Colonic mucosa (tissue), 4 donors: ENCODE measurements at places on chromosomes 1 and 21. TPM values are rescaled to one million over a fixed set of nuclear protein-coding genes. Genes with fewer than 3 reads are reported as not detected.

- H3K27ac ChIP-seq = no peak overlapping the region
- DNase-seq = no peak
- H3K27me3 ChIP-seq = no peaks in the 10 kb centered on the region
- H3K4me3 ChIP-seq = no peak overlapping the region
- H3K4me1 ChIP-seq = no peaks in the 10 kb centered on the region
- H3K36me3 ChIP-seq = no peaks in the 10 kb centered on the region
Measured at GRCh38 chr1:15222653-15223303, 24.2 kb upstream of the FHAD1 start.

DNA sequence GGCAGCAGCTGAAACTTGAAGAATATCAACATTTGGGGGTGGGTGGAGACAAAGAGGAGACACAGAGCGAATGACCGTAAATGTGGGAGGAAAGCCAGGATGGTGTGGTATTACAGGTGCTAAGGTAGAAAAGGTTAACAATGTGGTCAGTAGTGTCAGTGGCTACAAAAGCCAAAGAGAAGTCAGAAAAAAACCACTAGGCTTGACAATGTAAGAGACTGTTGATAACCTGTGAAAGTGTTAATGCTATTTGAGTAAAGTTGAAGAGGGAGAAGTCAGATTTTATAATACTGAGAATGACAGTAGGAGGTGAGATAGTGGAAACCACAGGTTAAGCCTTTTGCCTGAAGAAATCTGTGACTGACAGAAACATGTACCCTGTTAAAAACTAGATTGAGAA lies 120.8 kb downstream of the CLEC20A start:
- H3K36me3 ChIP-seq = no peaks in the 10 kb centered on the region
- no peaks in the 10 kb centered on the region for H3K27me3 ChIP-seq
- no peaks in the 10 kb centered on the region for H3K4me1 ChIP-seq

DNA sequence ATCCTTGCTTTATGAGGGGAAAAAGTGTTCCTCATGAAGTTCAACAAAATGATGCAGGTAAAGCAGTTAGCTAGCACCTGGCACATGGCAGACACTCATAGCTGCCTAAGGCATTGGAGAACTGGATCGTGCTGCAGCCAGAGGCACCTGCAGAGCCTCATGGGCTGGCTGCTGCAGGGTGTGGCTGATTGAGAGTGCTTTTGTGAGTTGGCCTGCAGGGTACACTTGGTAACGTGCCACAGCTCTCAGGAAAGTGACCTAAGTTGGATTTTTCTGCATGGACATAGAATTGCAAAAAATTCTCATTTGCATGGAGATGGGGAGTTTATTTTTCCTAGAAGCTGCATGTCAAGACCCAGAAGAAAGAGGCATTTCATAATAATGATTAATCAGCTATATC lies 31.6 kb upstream of the IL20 start:
- peaks cover 3% of the 10 kb centered on the region for H3K4me1 ChIP-seq
- H3K4me3 ChIP-seq = no peak overlapping the region
- no peaks in the 10 kb centered on the region for H3K36me3 ChIP-seq
- peak overlapping the region; percentile 33 for H3K27ac ChIP-seq

- no peaks in the 10 kb centered on the region for H3K27me3 ChIP-seq
- no peaks in the 10 kb centered on the region for H3K36me3 ChIP-seq
- no peak overlapping the region for H3K27ac ChIP-seq
- no peak for DNase-seq
- no peak overlapping the region for H3K4me3 ChIP-seq
Measured at GRCh38 chr1:230851291-230851691, 17.0 kb downstream of the C1orf198 start.

DNA sequence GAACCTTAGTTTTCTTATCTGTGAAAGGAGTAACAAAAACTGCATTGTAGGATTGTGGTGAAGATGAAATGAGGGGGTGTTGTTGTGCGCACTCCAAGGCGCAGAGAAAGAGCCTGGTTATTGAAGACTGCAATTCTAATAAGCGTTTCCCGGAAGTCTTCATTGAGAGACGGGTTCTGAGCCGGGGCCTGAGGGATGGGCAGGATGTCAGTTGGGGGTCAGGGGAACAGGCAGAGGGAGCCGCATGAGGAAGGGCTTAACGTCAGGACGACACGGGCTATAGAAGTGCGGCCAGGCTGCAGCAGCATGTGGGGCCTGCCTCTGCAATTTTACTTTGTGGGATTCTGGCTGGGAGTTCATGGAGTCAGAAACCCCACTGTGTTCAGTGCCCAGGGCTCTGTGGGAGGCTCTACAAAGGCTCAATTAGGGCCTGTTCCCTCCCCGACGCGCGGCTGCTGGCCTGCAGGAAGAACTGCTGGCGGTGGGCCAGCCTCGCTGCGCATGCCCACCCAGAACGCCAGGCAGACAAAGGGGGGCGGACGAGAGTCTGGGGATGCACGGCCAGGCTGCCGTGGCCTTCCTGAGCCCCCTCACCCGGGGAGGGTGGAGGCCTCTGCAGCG lies 20.7 kb downstream of the TRIM62 start:
- H3K4me1 ChIP-seq = no peaks in the 10 kb centered on the region
- no peak for DNase-seq
- H3K4me3 ChIP-seq = no peak overlapping the region
- H3K27me3 ChIP-seq = no peaks in the 10 kb centered on the region
- no peaks in the 10 kb centered on the region for H3K36me3 ChIP-seq
- no peak overlapping the region for H3K27ac ChIP-seq

DNA sequence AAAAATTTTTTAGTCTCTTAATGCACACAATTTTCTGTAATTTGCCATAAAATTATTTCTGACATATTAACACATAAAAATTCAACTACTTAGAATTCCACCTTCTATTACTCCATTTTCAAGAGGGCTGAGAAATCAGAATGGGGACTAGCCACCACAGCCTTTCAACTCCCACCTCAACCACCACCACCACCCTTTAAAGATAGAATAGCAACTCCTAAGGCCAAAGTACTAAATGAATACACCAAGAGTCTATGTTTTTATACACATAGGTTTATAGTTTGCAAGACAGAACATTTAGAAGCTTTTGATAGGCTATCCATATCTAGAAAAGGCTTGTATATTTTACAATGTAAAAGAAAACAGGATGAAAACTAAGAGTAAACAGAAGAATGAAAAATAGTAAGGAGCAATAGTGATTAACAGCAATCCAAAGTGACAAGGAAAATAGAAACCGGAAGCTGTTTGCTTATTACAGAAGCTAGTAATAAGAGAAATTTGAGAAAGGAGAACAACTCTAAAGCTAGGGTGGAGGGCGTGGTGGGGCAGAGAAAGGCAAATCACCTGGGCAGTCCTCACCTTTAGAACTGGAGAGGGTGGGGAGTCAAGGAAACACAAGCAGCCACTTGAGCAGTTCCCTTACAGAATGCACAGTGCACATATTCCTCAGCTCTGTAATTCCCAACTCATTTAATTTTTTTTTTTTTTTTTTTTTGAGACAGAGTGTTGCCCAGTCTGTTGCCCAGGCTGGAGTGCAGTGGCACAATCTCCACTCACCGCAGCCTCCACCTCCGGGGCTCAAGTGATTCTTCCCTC lies 27.7 kb downstream of the EPS15 start:
- DNase-seq = peak; percentile 62
- peak overlapping the region; percentile 38 for H3K27ac ChIP-seq
- no peaks in the 10 kb centered on the region for H3K27me3 ChIP-seq
- H3K36me3 ChIP-seq = no peaks in the 10 kb centered on the region

GRCh38 chr1:35850051-35850450 lies 33.0 kb upstream of the AGO1 start:
- no peaks in the 10 kb centered on the region for H3K27me3 ChIP-seq
- DNase-seq = no peak
- H3K4me1 ChIP-seq = no peaks in the 10 kb centered on the region
- H3K4me3 ChIP-seq = no peak overlapping the region
- H3K27ac ChIP-seq = no peak overlapping the region

DNA sequence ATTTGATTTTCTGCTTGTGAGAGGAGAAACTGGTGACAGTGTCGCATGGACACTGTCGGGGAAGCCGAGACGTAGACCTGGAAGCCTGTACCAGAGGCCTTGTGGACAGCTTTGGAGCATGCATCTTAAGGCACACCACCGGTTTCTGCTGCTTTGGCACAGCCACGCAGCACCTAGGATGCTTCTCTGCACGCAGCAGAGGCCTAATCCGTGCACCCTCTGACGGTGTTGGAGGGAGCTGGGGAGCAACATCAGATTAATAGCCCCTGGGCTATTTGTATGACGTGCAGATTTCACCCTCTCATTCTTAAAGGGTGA lies 30.3 kb downstream of the TEX35 start:
- no peaks in the 10 kb centered on the region for H3K36me3 ChIP-seq
- no peaks in the 10 kb centered on the region for H3K27me3 ChIP-seq
- H3K27ac ChIP-seq = peak overlapping the region; percentile 83
- no peaks in the 10 kb centered on the region for H3K4me1 ChIP-seq
- peak overlapping the region; percentile 73 for H3K4me3 ChIP-seq

- no peak overlapping the region for H3K4me3 ChIP-seq
- no peaks in the 10 kb centered on the region for H3K36me3 ChIP-seq
- H3K4me1 ChIP-seq = no peaks in the 10 kb centered on the region
- no peaks in the 10 kb centered on the region for H3K27me3 ChIP-seq
- H3K27ac ChIP-seq = no peak overlapping the region
Measured at GRCh38 chr1:238950784-238951183, 435.6 kb upstream of the CHRM3 start.

GRCh38 chr1:200073286-200073637 lies 45.8 kb downstream of the NR5A2 start:
- H3K27ac ChIP-seq = no peak overlapping the region
- H3K4me1 ChIP-seq = no peaks in the 10 kb centered on the region
- H3K36me3 ChIP-seq = no peaks in the 10 kb centered on the region
- H3K4me3 ChIP-seq = no peak overlapping the region
- no peak for DNase-seq
- H3K27me3 ChIP-seq = peaks cover 3% of the 10 kb centered on the region

DNA sequence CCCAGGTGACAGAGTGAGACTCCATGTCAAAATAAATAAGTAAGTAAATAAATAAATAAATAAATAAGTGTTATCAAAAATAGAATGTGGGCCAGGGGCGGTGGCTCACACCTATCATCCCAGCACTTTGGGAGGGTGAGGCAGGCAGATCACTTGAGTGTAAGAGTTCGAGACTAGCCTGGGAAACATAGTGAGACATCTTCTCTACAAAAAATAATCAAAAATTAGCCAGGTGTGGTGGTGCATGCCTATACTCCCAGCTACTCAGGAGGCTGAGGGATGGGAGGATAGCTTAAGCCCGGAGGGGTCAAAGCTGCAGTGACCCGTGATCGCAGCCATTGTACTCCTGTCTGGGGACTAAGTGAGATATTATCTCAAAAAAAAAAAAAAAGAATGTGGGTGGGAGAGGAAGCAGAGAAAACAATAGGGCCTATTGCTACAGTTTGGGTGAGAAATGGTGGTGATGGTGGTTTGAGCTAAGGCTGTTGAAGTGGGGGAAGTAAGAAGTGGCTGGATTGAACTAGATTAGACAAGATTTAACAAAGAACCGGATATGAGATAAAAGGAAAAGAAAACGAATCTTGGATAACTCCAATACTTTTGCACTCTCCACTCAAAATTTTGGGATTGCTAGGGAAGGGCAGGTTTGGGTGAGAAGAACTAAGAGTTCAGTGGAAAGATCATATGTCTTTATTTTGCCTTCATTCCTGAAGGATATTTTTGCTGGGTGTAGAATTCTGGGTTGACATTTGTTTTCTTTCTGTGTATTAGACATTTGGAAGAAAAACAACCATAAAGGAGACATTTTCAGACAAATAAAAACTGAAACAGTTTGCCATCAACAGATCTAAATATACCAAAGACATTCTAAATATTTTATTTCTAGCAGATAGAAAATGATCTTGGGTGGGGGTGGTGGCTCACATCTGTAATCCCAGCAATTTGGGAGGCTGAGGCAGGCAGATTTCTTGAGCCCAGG lies 57.1 kb upstream of the SPOCD1 start:
- no peak overlapping the region for H3K27ac ChIP-seq
- no peaks in the 10 kb centered on the region for H3K4me1 ChIP-seq
- no peaks in the 10 kb centered on the region for H3K27me3 ChIP-seq
- H3K4me3 ChIP-seq = no peak overlapping the region

GRCh38 chr1:65538664-65539063 lies 118.2 kb downstream of the LEPR start:
- H3K27ac ChIP-seq = no peak overlapping the region
- H3K4me3 ChIP-seq = no peak overlapping the region
- no peaks in the 10 kb centered on the region for H3K36me3 ChIP-seq

Gene C8A
- total RNA-seq = not detected

Gene PDZK1IP1
- total RNA-seq = 40.6 TPM

Gene HRNR
- not detected for total RNA-seq

Gene LY9
- 2.7 TPM for total RNA-seq

Gene HMCN1
- total RNA-seq = 1.3 TPM

Gene NUDC
- 92.5 TPM for total RNA-seq

Gene PRAMEF13
- not detected for total RNA-seq

Gene FCGR2B
- 1.3 TPM for total RNA-seq

Gene CYP4Z1
- not detected for total RNA-seq

Gene ADAMTS4
- total RNA-seq = 0.57 TPM
